ENCODE measurements at places on chromosomes 5 and 9.

DNA sequence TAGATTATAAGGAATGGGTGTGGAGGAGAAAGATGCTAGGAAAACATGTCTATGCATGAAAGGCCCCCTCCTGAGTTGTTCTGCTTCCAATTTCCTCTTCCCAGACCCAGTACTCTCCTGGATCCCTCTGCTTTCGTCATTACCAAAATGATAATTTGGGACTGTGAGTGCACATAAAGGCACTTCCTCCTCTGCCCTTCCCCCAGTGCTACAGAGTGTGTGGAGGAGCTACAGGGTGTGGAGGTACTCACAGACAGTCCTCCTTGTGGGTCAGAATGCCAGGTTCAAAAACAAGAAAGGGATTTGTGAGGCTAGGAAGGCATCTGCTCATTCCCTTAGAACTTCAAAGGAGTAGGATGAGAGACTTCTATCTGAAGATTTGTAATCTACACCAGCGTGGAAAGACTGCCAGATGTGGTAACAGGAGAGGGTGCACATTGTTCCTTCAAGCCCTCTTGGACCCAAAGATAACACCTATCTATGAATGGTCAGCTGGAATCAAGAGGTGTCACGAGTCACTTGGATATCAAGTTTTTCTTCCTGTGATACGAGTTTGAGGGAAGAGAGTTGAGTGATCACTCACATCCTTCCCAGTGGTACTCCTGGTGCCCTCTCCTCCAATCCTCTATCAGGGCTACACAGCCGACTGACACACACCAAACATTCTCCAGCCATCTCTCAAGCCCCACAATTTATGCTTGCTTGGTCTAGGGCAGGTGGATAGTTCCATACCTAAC is 201.1 kb downstream of the EPB41L4A start:
- no peak for DNase-seq

DNA sequence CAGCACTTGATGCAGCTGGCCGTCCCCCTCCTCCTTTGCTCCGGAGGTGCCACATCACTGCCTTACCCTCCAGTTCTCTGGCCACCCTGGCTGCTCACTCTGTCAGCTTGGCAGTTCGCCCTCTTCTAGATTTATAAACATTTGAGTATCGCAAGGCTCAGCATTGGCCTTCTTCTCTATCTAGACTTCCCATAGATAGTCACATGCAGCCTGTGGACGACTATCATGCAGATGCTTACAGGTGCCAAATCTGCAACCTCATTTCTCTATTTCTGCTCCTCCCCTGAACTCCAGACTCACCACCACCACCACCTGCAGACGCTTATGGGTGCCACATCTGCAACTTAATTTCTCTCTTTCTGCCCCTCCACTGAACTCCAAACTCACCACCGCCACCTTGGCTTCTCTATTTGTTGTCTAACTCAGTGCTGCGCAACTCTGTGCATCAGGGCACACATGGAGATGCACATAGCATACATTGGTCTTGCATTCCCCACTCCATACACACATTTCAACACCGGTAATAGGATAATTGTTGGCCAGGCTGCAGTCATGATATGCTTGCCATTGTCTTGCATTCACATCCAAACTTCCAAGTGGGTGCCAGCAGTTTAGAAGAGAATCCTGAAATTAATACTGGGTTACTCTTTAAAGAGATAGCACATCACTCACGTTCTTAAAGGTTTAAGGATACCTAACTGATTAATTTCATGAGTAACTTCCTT is 1.9 kb upstream of the DAP start:
- DNase-seq, result no peak

- DNase-seq, result no peak
Measured at GRCh38 chr5:126419102-126419501, 4.1 kb upstream of the GRAMD2B start.

DNA sequence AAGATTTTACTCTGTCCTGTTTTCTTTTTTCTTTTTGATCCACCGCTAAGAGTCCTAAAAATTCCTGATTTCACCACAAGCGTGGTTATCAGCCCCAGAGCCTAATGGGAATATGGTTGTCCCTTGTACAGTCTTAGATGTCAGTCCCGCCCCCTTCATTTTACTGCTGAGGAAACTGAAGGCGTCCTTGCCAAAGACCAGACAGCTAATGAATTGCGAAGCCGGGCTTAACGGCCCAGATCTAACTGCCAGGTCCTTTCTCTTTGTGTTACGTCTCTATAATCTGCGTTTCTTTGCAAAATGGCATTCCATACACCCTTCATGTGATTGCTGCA is 497 bp downstream of the NSA2 start:
- peak; percentile 53 for DNase-seq

GRCh38 chr9:131100445-131100844 is 4.1 kb downstream of the AIF1L start:
- DNase-seq, result no peak

DNA sequence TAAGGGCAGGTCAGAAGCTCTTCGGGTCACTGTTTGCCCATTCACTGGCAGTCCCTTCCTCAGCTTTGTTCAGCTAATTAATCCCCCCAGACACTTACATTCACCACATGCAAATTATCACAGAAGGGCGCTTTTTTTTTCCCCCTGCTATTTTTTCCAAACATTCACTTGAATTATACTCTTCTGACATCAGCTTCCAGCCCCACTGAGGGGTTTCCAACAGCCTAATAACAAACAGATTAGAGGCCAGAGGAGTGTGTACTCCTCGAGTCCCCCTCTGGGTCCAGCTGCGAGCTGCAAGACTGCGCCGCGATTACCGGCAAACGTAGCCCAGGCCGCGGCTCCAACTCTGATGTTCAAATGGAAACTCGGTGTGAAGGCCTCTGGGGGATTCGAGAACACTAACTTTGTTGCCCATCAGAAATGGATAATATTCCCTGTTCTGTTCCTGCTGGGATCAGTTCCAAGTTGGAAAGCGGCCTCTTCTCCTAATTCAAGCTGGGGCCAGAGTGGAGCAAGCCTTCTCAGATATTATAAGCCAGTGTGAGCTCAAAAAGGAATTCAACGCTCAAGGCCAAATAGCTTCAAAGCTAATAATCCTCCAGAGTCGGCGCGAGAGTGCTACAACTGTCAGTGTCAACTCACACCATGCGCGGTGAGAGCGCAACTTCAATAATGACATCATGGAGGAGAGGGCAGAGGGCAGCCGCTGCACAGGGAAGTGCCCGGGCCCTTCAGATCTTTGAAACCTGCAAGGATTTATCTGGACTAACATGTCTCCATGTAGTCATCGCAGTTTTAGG is 560.8 kb downstream of the BNC2 start:
- DNase-seq, result peak; percentile 8

DNA sequence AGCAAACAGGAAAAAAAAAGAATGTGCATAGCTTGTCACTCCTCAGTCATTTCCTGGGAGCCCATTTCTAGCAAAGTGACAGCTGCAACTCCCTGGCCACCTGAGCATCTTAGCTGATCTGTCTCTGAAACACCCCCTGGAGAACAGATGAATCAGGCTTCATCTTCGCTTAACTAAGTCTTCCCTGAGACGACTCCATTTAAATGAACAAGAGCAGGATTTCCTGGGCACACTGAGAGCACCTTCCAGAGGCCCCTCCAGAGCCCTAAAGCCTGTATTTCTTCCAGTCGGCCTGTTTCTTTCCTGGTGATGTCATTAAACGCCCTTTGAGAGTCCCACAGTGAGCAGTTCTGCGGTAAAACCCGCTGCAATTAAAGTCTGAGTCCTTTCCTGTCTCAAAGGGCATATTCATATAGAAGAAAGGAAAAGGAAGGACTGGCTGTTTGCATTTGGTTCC is 13.9 kb downstream of the TGFBI start:
- DNase-seq, result no peak

- DNase-seq, result peak; percentile 65
Measured at GRCh38 chr9:134325813-134326723, at the start of gene RXRA. TSS of gene RXRA (plus strand) at chr9:134326455. CDS start at chr9:134326632, 177 bp downstream.

DNA sequence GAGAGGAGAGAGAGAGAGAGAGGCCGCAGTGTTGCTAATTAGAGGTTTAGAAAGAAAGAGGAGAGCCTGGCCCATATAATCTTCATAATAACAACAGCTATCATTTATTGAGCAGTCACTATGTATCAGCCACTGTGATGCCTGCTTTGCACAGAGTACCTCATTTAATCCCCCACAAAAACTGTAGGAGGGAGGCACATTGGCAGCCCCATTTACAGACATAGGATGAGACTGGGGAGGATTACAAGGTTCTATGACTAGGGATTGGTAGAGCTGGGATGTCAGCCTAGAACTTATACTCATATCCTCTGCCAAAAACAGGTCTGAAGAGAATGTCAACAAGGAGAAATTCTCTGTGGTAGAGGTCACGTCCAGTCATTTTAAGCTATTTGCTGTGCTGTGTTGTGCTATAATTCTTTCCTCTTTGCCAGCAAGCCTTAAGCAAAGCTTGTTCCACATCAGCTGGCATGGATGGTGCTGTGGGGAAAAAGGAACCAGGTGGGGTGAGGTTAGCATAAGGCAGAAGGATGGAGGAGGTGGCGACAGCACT is 6.7 kb upstream of the GCNT4 start:
- no peak for DNase-seq

- DNase-seq, result no peak
Measured at GRCh38 chr5:68353605-68354004, 138.0 kb downstream of the PIK3R1 start.

DNA sequence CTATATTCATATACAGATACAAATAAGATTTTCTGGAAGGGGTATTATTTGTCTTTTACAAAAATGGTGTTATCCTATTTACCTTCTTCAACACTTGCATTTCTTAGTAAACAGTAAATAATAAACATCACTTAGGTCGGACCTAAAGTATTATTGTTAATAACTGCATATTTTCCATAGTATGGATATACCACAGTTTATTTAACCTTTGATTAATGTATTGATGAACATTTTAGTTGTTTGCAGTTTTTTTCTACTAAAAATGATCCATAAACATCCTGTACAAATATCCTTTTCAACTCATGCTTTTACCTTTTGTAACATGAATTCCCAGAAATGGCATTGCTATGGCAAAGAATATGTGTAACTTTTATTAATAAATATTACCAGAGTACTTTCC is 83.4 kb downstream of the NDUFAF2 start:
- no peak for DNase-seq
